ENCODE measurements at places on chromosomes 12 and 14.

GRCh38 chr14:66085665-66086064, 400.5 kb upstream of the CCDC196 start:
- no peak for DNase-seq

- DNase-seq: no peak
Observed at GRCh38 chr14:104291123-104292000, 153.0 kb downstream of the KIF26A start.

DNA sequence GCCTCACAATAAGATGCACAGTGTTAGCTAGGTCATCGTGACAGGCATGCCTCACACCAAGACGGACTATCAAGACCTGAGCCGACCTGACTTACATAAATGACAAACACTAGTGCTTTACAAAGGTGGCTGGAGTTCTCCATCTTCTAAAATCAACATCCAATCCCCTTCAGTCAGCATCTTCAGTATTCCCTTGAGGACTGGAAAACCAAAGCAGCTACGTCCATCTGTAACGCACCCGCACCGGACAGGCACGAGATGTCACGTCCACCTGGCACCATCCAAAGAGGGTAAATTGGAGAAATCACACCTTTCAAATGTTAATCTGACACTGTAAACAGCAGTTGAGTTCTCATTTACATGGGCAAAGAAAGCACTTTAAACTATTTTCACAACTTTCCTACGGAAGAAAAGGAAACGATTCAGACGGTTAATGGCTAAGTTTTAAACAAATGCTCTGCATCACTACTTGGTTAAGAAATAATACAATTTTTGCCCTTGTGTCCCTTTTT, 130.2 kb downstream of the PRICKLE1 start:
- no peak for DNase-seq

- DNase-seq: no peak
Observed at GRCh38 chr12:69936766-69937165, 111.7 kb downstream of the MYRFL start.

DNA sequence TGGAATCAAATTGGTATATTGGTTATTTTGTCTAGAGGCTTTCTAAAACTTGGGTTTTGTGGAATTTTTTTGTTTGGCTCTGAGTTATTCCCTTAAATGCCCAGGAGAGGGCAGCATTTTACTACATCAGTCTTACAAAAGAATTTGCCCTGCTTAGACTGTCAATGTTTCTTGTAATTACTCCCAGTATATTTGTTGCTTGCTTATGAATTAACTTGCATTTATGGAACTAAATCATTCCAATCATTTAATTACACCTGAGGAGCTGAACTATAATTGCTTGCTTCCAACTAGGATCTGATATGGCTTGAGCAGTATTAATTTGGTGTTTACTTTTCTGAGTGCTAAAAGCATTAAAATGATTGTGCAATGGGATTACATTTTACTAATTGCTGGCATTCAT, 48.7 kb downstream of the MIPOL1 start:
- peak; percentile 57 for DNase-seq

DNA sequence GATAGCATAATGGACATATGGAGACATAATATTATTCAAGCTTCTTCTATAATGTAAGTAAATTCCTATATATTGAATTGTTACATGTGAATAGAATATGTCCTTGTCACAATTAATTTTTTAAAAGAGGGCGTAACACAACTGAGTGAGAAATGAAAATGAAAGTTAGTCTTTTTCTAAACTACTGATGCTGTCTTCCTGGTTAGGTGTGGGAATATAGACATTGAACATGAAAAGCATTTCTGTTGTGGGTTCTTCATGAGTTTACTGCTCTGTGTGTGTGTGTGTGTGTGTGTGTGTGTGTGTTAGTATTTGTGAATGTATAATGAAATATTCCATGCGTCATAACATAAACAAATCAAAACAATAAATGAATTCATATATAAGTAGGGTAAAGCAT, 40.5 kb upstream of the RTL1 start:
- DNase-seq: no peak

- no peak for DNase-seq
Observed at GRCh38 chr14:103699901-103700752, 15.1 kb downstream of the XRCC3 start.
